ENCODE measurements at places on chromosomes 7 and 10. TPM values are rescaled to one million over a fixed set of nuclear protein-coding genes. Genes with fewer than 3 reads are reported as not detected.

The EPHA1 gene
- polyA plus RNA-seq = 13.5 TPM

GRCh38 chr10:108104551-108105156, 940.1 kb upstream of the SORCS1 start:
- DNase-seq = no peak

DNA sequence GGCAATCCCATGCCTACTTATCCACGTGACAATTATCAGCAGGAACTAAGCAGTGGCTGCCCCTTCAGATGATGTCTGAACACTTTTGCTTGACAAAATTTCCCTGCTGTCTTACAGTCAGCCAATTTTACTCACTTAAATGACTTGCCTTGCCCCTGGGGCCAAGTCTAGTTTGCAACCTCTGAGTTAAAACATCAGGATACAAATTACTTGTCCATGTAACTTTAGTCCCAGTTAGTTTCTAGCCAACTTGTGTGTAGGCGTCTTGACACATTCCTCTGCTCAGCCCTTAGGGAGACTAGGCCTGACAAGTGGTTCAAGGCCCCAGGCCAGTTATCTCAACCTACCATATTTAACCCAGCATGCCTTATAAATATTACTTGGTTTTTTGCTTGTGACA, 11.6 kb upstream of the TYSND1 start:
- DNase-seq = no peak

GRCh38 chr10:112985690-112986543, 35.9 kb downstream of the TCF7L2 start:
- DNase-seq = no peak

GRCh38 chr7:11858622-11859302, 26.8 kb upstream of the THSD7A start:
- DNase-seq = no peak

- no peak for DNase-seq
Measured at GRCh38 chr10:790821-791551, 101.5 kb upstream of the DIP2C start.

GRCh38 chr10:115572740-115573455, 479.7 kb downstream of the ATRNL1 start:
- DNase-seq = no peak

GRCh38 chr7:131352032-131352431, 24.4 kb downstream of the MKLN1 start:
- DNase-seq = no peak

DNA sequence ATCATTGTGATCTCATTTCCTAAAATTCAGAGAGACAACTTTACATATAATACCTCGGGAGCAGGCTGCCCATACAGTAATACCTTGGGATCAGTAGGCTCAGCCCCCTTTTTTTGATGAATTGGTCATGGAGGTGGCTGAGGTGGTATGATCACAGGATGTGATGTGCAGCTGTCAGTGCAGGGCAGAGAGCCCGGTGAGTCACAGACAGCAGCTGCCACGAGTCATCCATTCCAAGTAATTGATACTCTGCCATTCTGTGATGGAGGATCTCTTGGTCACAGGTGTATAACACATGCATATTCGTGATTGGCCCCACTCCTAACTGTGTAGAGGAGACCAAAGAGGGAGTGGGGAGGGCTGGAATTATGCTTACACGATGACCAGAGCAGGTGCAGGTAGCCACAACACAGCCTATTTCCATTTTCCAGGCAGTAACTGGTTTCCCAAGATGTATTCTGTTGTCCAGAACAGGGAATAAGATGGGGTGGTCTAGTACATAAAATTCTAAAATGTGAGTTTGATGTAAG, 14.1 kb downstream of the NRCAM start:
- no peak for DNase-seq

Data from right lung (tissue), 10 donors.